Activated naive CD4-positive, alpha-beta T cell treated with anti-CD3 and anti-CD28 coated beads, Interleukin-2, amount 10 ng/mL, durations not matched to agents 7 days and 5 days (primary cell): ENCODE measurements at places on chromosomes 12 and 14.

GRCh38 chr12:124742111-124742510 lies 121.6 kb downstream of the SCARB1 start:
- peaks cover 17% of the 10 kb centered on the region for H3K4me1 ChIP-seq
- DNase-seq = no peak
- no peak overlapping the region for H3K27ac ChIP-seq
- no peak overlapping the region for H3K4me3 ChIP-seq
- peaks cover 76% of the 10 kb centered on the region for H3K27me3 ChIP-seq

GRCh38 chr12:24530689-24531088 lies 418.2 kb downstream of the BCAT1 start:
- no peaks in the 10 kb centered on the region for H3K36me3 ChIP-seq
- no peaks in the 10 kb centered on the region for H3K4me1 ChIP-seq
- DNase-seq = no peak
- H3K27ac ChIP-seq = no peak overlapping the region

GRCh38 chr12:70240673-70241072 lies 2.6 kb upstream of the CNOT2 start:
- peak overlapping the region; percentile 14 for H3K4me3 ChIP-seq
- peaks cover 60% of the 10 kb centered on the region for H3K36me3 ChIP-seq
- H3K4me1 ChIP-seq = peaks cover 44% of the 10 kb centered on the region
- peak overlapping the region; percentile 57 for H3K27ac ChIP-seq

DNA sequence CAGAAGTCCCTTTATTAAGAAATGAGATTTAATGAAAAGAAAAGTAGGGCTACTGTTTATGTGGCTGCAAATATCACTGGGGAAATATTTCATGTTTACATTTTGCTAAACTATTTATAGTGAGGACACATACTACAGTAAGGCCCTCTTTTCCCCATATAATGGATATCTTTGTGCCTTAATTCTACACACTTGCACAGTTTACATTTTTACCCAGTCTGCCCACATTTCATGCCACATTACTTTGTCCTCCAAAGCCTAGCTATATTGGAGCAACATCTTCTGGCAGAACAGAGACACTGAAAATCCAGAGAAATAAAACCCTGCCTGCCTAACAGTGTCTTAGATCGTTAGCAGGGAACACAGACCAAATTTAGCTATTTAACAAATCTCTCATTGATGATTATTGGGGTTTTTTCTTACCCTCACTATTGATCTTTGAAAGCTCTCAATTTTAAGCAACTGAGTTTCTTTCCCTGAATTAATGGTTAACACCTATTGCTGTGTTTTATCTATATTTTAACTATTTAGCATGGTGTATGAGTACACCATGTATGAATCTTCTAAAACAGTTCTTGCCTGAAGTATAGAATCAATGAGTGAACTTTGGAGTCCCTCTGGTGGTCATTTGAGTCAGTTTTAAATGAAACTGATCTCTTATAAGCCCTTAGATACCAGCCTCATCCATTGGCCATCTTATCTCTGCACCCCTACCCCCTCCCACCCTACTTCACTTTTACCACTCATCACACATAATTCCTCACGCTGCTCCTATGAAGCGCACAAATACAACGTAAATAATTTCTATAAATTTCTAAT lies 170.2 kb downstream of the BCAT1 start:
- H3K4me3 ChIP-seq = no peak overlapping the region
- no peaks in the 10 kb centered on the region for H3K4me1 ChIP-seq
- no peak for DNase-seq
- no peaks in the 10 kb centered on the region for H3K27me3 ChIP-seq
- H3K27ac ChIP-seq = no peak overlapping the region

DNA sequence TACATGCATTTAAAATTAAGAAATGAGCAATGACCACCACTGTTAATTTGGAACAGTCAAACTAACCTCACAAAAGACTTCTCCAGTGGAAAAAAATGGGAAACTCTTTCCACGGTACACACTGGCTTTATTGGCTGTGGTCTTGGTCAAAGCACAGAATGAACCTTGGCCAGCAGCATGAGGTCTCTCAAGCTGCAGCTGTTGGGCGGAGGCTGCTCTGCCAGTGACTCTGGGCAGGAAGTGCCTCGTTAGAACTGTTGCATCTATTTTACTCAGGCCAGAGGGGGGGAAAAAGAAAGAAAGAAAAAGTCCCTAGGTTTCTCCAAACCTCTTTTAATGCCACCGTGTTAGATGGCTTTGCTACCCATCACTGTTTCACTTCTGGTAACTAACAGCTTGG lies 279.8 kb upstream of the DIO2 start:
- no peak for DNase-seq
- no peaks in the 10 kb centered on the region for H3K36me3 ChIP-seq
- no peak overlapping the region for H3K4me3 ChIP-seq
- H3K27me3 ChIP-seq = no peaks in the 10 kb centered on the region

- H3K4me3 ChIP-seq = no peak overlapping the region
- no peaks in the 10 kb centered on the region for H3K4me1 ChIP-seq
- H3K27me3 ChIP-seq = no peaks in the 10 kb centered on the region
- peaks cover 42% of the 10 kb centered on the region for H3K36me3 ChIP-seq
These were observed 12.9 kb downstream of the BRAP start for GRCh38 chr12:111672822-111673381.

DNA sequence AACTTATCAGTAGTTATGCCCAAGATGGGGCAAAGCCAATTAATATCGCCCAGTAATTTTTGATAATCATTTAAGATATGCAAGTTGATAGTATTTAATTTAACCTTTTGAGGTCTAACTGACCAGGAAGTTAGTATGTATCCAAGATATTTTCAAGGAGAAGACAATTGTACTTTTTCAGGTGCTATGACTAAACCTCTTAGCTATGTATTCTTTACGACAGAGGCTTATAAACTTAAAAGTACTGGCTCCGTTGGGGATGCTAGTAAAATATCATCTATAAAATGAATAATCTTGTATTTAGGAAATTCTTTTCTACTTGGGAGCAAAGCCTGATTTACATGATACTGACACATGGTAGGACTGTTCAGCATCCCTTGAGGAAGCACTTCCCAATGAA lies 40.3 kb downstream of the TMTC3 start:
- no peaks in the 10 kb centered on the region for H3K4me1 ChIP-seq
- H3K36me3 ChIP-seq = peaks cover 15% of the 10 kb centered on the region
- no peaks in the 10 kb centered on the region for H3K27me3 ChIP-seq
- H3K4me3 ChIP-seq = no peak overlapping the region
- H3K27ac ChIP-seq = no peak overlapping the region

DNA sequence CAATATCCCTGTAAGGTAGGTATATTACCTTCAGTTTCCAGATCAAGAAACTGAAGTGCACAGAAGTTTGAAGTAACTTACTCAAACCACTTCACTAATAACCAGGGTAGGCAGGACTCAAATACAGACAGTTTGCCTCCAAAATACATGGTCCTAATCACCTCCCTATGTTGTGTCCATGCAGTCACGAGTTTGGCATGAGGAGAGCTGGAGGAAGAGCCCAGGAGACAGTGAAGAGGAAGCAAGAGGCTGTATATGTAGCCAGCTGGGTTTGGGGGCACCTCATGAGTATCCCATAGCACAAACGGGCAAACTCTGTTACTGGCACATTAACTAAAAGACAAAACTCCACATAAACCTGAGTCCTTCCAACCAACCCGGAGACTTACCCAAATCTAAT lies 79.2 kb downstream of the DUSP16 start:
- no peak for DNase-seq
- H3K36me3 ChIP-seq = peaks cover 64% of the 10 kb centered on the region
- peak overlapping the region; percentile 50 for H3K4me3 ChIP-seq
- H3K4me1 ChIP-seq = peaks cover 49% of the 10 kb centered on the region

GRCh38 chr14:34782031-34782430 lies 67.6 kb upstream of the CFL2 start:
- no peak overlapping the region for H3K4me3 ChIP-seq
- DNase-seq = no peak

DNA sequence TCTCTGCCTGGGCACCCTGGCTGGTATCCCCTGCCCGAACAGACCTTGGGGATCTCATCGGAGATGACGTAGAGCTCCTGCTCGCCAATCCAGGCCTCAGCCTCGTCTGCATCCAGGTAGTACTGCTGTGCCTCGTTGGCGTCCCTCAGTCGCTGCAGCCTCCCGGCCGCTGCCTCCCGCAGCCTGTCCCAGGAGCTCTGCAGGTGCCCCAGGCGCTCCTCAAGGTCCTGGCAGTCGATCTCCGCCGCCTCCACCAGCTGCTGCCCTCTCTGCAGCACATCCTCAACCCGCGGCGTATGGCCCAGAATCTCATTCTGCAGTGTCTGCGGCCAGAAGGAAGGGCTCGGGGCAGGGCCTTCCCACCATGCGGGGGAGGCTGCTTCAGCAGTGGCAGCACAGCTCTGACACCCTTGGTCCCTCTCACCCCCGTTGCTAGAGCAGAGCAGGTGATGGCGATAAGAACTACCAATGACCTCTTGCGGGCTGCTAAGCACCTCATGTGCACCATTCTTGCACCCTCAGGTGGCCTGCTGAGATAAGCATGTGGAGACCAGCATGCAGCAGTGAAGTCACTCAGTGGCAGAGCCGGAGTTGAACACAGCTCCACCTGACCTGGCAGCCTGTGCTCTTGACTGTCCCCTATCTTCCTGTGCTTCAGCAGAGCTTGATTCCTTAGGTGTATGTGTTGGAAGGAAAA lies 71.0 kb downstream of the PLEKHG3 start:
- H3K27ac ChIP-seq = no peak overlapping the region
- no peaks in the 10 kb centered on the region for H3K36me3 ChIP-seq
- H3K27me3 ChIP-seq = peaks cover 27% of the 10 kb centered on the region
- no peak for DNase-seq
- no peak overlapping the region for H3K4me3 ChIP-seq

GRCh38 chr14:89349171-89350008 lies 67.6 kb downstream of the FOXN3 start:
- H3K36me3 ChIP-seq = peaks cover 53% of the 10 kb centered on the region
- no peak overlapping the region for H3K4me3 ChIP-seq
- H3K4me1 ChIP-seq = peaks cover 40% of the 10 kb centered on the region
- no peak overlapping the region for H3K27ac ChIP-seq

GRCh38 chr12:93043192-93043876 lies 114.2 kb upstream of the EEA1 start:
- no peak for DNase-seq
- no peak overlapping the region for H3K27ac ChIP-seq
- no peak overlapping the region for H3K4me3 ChIP-seq
- H3K4me1 ChIP-seq = no peaks in the 10 kb centered on the region
- H3K36me3 ChIP-seq = no peaks in the 10 kb centered on the region
- no peaks in the 10 kb centered on the region for H3K27me3 ChIP-seq

DNA sequence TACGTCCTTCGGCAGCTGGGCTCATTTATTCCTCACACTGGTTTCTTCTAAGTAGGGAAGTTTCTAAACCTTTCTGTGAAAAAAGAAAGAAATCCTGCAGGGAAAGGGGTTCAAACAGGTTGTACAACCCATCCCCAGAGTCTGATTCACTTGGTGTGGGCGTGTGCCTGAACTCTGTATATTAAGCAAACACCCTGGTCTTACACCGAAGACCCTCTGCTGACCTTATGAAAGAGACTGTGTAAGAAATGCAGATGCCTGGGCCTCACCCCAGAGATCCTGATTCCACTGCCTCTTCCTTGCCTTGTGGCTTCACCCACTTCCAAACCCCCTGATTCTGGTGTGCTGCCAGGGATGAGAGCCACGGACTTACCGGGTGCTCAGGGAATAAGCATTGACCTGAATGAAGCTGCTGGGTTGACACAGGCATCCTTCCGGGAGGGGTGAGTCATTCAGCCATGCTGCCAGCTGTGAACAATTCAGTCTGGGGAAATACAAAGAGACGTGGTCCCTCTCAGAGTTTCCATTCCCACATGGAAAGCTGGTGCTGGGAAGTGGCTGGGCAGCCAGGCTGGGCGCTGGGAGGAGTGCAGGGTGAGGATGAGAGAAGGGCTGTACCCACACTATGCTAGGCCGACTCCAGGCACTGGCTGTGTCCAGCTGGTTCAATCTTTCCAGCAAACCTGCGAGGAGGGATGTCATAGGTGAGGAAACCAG lies 26.5 kb upstream of the ACTN1 start:
- peaks cover 7% of the 10 kb centered on the region for H3K4me1 ChIP-seq
- peaks cover 16% of the 10 kb centered on the region for H3K27me3 ChIP-seq
- no peaks in the 10 kb centered on the region for H3K36me3 ChIP-seq

DNA sequence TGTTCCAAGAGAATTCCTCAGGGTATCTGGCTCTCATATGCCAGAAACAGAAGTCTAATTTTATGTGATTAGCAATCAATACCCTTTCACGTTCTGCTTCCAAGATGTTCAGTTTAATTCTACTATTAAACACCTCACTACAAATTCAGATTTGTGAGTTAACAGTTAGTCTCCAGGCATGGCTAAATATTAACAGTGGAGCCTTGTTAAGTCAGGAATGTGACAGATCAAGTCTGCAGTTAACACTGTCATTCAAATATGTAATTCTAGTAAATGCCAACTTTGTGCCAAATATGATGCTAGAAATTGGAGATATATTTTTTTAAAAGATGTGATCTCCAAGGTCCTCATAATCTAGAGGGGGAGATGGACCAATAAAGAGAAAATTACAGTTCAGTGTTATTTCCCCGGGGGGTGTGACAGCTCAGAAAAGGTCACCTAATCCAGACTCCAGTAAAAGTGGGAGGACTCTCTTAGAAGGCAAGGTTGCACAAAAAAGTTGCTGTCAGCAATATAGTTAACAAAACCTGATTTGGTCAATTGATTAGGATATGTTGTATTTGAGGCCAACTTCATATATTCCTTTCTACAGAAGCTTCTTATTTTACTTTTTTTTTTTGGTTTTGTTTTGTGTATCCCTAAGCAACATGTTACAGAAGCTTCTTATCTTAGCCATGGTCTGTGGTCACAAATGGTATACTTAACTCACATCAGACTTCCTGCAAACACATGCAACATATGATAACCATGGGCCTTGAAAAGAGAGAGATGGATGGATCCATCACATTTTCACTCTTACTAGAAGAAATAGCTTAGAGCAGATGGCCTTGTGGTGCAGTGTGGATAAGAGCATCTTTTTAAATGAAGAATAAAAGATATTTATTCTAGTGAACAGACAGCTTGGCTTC lies 18.4 kb upstream of the RNU6-7 start:
- no peak for DNase-seq
- H3K4me3 ChIP-seq = no peak overlapping the region
- H3K36me3 ChIP-seq = peaks cover 1% of the 10 kb centered on the region
- no peaks in the 10 kb centered on the region for H3K27me3 ChIP-seq

- peaks cover 36% of the 10 kb centered on the region for H3K27me3 ChIP-seq
- peak overlapping the region; percentile 92 for H3K4me3 ChIP-seq
- peak; percentile 40 for DNase-seq
- H3K4me1 ChIP-seq = peaks cover 46% of the 10 kb centered on the region
These were observed 666 bp downstream of the FMNL3 start for GRCh38 chr12:49706351-49707127.

GRCh38 chr14:104290756-104291122 lies 152.4 kb downstream of the KIF26A start:
- H3K36me3 ChIP-seq = no peaks in the 10 kb centered on the region
- no peaks in the 10 kb centered on the region for H3K27me3 ChIP-seq
- no peaks in the 10 kb centered on the region for H3K4me1 ChIP-seq
- DNase-seq = peak; percentile 4
- no peak overlapping the region for H3K4me3 ChIP-seq

GRCh38 chr12:132610051-132610759 lies at the start of gene LRCOL1:
Gene LRCOL1, minus strand, starts transcription at chr12:132610582. Its CDS starts 4,331 bp downstream, at chr12:132606251.
- H3K27me3 ChIP-seq = peaks cover 83% of the 10 kb centered on the region
- peak within 1 kb of the TSS; percentile 69 for H3K27ac ChIP-seq
- H3K4me3 ChIP-seq = no peak within 1 kb of the TSS
- no peaks in the 10 kb centered on the region for H3K36me3 ChIP-seq
- no peak for DNase-seq
